Naive B cell (primary cell): ENCODE measurements at places on chromosomes 11 and 22.
A peak's percentile ranks its signal among the peaks of the same experiment; 100 is the strongest.

GRCh38 chr11:57322256-57323166, 2.2 kb downstream of the TNKS1BP1 start:
- H3K27ac ChIP-seq = no peak overlapping the region
- DNase-seq = no peak
- H3K36me3 ChIP-seq = peaks cover 5% of the 10 kb centered on the region
- peak overlapping the region; percentile 89 for H3K4me3 ChIP-seq
- no peaks in the 10 kb centered on the region for H3K27me3 ChIP-seq
- peaks cover 19% of the 10 kb centered on the region for H3K4me1 ChIP-seq

DNA sequence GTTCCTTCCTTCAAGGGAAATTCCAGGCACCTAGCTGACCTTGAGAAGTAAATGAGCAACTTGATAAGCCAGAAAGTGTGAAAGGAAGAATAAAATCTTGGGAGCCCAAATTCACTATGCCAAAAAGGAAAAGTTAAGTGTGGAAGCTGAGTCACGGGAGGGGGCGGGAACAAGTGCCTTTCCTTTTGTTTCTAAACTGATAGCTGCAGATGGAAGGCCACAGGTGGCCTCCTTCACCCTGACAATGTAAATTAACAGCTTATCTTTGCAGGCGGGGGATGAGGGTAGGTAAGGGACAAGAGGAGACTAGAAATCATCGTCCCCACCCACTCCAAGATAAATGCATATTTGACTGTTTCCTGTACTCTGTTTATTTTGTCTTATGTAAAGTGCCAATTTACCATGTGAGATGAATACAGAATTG, 36.4 kb upstream of the TREH start:
- H3K27me3 ChIP-seq = peaks cover 5% of the 10 kb centered on the region
- H3K4me1 ChIP-seq = no peaks in the 10 kb centered on the region
- no peaks in the 10 kb centered on the region for H3K36me3 ChIP-seq
- no peak overlapping the region for H3K4me3 ChIP-seq
- H3K27ac ChIP-seq = peak overlapping the region; percentile 28
- no peak for DNase-seq

DNA sequence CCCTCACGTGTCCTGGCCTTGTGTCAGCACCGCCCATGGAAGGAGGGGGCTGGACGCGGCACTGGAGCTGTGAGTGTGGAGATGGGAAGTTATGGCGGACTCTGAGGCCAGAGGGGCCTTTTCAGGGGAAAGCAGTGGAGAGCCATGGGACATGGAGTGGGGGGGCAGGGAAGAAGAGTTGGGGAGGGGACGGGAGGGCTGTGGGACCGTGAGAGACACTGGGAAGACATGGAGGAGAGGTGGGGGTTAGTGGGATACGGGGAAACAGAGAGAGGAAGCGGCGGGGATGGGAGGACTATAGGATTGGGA, 58.2 kb downstream of the FBXO7 start:
- H3K36me3 ChIP-seq = no peaks in the 10 kb centered on the region
- no peak for DNase-seq
- H3K4me1 ChIP-seq = no peaks in the 10 kb centered on the region
- H3K27ac ChIP-seq = no peak overlapping the region
- peaks cover 25% of the 10 kb centered on the region for H3K27me3 ChIP-seq

GRCh38 chr11:117259417-117259816, 26.9 kb downstream of the RNF214 start:
- no peaks in the 10 kb centered on the region for H3K4me1 ChIP-seq
- H3K27me3 ChIP-seq = no peaks in the 10 kb centered on the region
- H3K27ac ChIP-seq = no peak overlapping the region
- H3K36me3 ChIP-seq = peaks cover 15% of the 10 kb centered on the region

- H3K4me3 ChIP-seq = peak overlapping the region; percentile 1
- no peak overlapping the region for H3K27ac ChIP-seq
- H3K36me3 ChIP-seq = no peaks in the 10 kb centered on the region
- no peaks in the 10 kb centered on the region for H3K4me1 ChIP-seq
- no peaks in the 10 kb centered on the region for H3K27me3 ChIP-seq
- DNase-seq = no peak
These were observed 75.8 kb downstream of the ADAMTS15 start for GRCh38 chr11:130524132-130524790.

DNA sequence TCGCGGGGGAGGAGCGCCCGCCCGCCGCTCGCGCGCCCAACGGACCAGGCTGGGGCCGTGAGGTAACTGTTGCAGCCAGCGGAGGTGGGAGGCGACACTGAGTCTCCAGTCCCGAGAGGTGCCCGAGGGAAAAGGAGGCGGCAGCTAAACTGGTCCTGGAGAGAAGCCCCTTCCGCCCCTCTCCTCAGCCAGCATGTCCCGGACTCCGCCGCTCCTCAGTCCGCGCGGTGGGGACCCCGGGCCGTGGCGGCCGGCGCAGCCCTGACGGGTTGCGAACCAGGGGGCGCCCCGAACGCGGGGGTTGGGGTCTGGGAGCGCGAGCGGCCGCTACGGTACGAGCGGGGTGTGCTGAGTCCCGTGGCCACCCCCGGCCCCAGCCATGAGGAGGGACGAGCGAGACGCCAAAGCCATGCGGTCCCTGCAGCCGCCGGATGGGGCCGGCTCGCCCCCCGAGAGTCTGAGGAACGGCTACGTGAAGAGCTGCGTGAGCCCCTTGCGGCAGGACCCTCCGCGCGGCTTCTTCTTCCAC, at the start of gene PDE3B:
Gene PDE3B (plus strand): TSS at position 108 of the 529 bp plus-strand sequence. CDS start 272 bp downstream, at position 380.
- H3K4me3 ChIP-seq = peak within 1 kb of the TSS; percentile 84
- peaks cover 31% of the 10 kb centered on the region for H3K27me3 ChIP-seq
- no peak within 1 kb of the TSS for H3K27ac ChIP-seq
- H3K4me1 ChIP-seq = peaks cover 9% of the 10 kb centered on the region
- peak; percentile 51 for DNase-seq
